ENCODE measurements at places on chromosomes 3 and 15.
A peak's percentile ranks its signal among the peaks of the same experiment; 100 is the strongest.

GRCh38 chr15:96336108-96336595 lies 5.7 kb downstream of the NR2F2 start:
- no peak for DNase-seq

DNA sequence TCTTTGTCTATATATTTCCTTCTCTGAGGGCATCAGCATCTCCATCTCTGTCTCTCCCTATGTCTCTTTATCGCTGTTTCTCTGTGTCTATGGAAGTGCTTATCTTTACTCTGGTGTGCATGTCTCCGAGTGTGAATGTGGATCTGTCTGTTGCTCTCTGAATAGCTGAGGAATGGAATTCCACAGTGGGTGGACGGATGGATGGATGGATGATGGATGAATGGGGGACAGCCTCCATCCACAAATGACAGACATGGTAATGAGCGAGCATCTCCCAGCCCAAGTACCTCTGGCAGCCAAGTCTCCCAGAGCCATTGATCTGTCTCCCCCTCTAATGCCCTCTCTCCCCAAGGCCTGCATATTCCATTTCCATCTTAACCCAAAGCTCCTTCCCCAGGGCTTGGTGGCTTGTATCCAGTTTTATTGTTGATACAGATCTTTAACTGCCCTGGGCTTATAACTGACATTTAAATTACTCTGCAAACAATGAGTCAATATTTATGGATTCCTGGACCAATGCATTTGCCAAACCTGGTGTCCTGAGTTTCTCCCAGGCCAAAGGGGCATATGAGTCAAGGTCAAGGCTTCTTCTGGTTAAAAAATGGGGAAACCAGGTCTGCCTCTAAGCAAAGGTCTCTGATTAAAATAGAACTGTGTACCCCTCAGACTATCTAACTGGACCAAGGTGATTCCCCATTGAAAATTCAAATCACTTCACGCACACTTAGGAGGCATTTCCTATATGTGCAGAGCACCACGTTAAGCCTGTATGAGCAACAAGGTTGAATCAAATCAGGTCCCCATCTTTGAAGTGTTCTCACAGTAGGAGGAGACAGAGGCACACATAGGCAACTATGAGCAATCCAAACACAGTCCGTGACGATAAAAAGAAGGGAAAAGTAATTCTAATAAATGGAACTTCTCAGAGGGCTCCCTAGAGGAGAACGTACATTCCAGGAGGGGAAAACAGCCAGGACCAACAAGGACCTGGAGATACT lies 109.9 kb downstream of the TLE3 start:
- no peak for DNase-seq

DNA sequence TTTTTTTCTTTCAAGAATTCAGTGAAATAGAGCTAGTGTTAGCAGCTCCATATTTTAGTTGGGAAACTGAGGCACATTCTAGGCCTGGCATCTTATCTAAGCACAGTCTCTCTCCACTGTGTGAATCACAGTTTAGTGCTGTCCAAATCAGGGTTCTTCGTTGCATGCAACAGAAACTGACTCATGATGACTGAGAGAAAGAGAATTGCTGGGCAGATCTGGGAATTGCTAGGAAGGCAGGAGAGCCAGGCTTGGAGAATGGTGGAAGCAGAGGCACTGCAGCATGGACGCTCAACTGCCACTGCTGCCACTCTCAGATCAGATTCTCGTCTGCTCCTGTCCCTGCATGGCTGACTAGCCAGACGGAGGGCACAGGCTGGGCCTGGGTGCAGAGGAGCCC lies 40.7 kb upstream of the CHST2 start:
- DNase-seq = no peak

DNA sequence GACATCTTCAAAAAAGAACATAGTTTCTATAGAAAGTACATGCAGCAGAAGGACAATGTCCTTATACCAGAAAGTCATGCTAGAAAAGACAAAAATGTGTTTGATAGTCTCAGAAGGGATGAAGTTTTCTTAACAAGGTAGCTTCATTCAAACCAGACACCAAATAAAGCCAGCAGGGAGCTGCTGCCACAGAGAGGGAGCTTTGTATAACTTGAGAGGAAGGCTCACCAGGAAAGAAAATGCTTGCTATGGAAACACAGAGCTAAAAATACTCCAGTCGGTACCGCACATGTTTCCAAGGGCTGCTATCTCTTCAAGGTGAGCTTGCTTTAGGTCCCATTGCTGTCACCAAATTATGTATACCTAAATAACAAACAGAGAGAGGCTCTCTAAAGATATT lies 1074.8 kb upstream of the ALCAM start:
- no peak for DNase-seq

GRCh38 chr3:89372456-89372855 lies 265.0 kb downstream of the EPHA3 start:
- DNase-seq = no peak

GRCh38 chr3:170089862-170090600 lies 52.2 kb downstream of the GPR160 start:
- no peak for DNase-seq

DNA sequence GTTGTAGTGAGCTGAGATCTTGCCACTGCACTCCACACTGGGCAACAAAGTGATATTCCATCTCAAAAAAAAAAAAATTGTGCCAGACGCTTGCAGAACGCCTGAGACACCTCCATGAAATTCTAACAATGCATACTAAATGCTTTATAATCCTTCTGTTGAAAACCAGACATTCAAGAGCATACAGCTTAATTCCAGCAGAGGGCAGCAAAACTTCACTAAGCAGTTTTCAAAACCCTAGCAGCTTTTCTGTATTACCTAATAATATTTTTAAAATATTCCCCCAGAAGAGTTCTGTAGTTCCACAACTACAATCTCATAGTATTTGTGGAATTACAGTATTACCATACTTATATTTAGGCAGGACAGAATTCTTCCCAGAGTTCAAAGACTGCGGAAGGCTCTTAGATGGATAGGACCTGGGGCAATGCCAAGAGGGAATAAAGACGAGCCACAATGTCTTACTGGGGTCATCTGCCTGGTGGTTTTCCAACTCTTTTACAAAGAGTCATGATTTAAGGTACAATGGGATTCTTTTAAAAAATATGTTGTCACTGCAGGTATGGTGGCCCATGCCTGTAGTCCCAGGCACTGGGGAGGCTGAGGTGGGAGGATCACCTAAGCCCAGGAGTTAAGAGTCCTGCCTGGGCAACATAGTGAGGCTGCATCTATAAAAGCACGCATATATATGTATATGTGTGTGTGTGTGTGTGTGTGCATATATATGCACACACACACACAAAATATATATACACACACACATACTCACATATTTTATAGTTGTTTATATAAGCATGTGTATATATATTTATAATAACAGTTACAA lies 19.6 kb upstream of the TASOR start:
- peak; percentile 20 for DNase-seq

DNA sequence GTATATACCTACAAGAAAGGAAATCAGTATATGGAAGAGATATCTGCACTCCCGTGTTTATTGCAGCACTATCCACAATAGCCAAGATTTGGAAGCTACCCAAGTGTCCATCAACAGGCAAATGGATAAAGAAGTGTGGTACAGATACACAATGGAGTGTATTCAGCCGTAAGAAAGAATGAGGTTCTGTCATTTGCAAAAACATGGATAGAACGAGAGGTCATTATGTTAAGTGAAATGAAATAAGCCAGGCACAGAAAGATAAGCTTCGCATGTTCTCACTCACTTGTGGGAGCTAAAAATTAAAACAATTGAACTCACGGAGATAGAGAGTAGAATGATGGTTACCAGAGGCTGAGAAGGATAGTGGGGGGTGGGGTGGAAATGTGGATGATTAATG lies 53.1 kb downstream of the FAM81A start:
- no peak for DNase-seq

DNA sequence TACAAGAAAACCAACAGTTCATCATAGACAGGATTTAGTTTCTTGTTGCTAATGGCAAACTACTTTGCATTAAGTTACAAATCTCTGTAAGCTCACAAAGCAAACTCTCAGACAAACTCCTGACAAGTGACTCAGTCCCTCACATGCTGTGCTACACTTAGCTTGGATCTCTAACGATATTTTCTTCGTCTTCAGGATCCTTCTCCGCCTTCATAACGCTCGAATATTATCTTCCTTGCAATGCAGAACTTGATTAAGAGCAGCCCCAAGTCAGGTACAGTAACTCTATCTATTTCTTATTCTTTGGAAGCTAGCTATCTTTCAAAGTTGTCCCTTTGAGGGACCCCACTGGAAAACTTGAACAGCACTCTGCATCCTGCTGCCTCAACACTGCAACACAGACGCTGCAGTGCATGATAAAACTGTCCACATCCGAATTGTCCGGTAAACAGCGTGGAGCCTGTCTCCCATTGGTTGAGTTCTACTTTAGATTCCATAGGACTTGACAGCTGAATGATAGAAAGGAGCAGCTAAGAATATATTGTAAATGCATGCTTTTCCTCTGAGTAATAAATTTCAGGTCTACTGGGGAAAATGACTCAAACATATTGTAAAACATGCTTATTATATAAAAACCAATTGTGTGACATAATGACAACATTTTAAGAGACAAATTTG lies 61.3 kb downstream of the UACA start:
- no peak for DNase-seq

GRCh38 chr3:117417411-117417810 lies 707.8 kb downstream of the TUSC7 start:
- DNase-seq = no peak

DNA sequence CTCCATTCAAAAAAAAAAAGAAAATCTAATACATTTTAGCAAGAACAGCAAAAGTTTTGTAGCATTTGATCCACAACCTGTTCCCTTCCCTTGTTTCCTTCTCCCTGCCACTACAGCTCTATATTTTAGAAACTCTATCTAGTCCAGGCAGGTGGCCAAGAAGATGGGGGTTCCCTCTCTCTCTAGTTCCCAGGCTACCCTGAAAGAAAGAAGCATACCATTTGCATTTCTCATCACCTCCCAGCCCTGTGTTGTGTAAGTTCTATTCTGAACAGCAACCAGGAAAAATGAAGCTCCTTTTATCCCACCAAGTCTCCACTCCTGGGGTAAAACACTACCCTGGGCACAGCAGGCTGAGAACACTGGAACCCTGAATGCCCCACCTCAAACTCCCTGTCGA lies 100.0 kb downstream of the PCCB start:
- no peak for DNase-seq

DNA sequence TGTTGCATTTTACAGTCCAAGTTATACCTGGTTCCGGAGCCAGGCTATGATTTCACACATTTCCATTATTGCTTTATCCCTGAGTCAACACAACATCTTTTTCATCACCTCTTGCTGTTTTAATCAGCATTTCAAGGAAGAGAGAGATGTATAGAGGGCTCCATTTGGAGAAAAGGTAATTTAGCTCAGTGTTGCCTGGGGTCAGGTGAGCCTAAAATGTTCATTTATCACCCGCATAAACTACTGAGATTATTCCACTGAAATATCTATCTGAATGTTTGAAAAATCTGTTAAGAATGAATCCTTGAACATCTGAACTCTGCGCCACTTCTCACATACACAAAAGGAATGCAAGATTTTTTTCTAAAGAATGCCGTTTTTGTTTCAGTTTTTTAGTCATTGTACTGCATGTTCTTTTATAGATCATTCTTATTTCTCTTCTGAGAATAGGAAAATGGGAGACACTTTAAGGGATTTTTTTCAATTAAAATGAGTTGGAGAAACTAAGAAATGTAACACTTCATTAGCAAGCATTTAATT lies 51.5 kb upstream of the AGTR1 start:
- DNase-seq = no peak

DNA sequence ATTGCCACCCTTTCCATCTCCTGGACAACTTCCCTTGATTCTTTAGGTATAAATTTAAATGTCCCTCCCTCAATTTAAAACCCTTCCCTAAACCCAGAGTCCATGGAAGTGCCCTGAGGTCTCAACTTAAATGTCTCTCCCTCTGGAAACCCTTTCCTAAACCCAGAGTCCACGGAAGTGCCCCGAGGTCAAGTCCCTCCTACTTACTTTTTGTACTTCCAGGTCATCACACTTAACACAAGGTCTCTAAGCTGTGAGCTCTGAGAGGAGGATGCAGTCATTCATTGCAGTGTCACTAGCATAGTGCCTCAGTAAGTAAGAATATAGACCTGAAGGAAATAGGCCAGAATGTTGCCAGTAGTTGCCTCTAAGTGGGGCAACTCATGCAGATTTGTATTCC lies 78.2 kb upstream of the BNC1 start:
- DNase-seq = no peak

DNA sequence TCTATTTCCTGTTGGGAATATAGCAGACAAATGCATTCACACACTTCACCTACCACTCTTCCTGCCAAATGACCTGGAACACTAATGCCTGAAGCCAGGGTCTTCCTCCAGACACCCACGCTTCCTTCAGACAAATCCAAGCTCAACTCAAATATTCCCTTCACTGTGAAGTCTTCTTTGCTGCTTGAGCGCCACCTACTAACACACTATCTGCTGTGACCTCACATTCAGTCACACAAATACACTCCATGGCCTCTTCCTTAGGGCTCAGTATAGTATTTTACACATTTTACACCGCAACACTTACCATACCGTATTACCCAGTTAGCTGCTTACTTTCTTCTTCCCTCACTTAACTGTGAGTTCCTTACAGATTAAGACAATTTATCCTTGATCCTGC lies 149.4 kb downstream of the SHOX2 start:
- DNase-seq = no peak

- DNase-seq = no peak
These were observed 313.1 kb downstream of the WDR72 start for GRCh38 chr15:53446376-53446775.

GRCh38 chr3:58868097-58868779 lies 181.6 kb downstream of the CFAP20DC start:
- no peak for DNase-seq

DNA sequence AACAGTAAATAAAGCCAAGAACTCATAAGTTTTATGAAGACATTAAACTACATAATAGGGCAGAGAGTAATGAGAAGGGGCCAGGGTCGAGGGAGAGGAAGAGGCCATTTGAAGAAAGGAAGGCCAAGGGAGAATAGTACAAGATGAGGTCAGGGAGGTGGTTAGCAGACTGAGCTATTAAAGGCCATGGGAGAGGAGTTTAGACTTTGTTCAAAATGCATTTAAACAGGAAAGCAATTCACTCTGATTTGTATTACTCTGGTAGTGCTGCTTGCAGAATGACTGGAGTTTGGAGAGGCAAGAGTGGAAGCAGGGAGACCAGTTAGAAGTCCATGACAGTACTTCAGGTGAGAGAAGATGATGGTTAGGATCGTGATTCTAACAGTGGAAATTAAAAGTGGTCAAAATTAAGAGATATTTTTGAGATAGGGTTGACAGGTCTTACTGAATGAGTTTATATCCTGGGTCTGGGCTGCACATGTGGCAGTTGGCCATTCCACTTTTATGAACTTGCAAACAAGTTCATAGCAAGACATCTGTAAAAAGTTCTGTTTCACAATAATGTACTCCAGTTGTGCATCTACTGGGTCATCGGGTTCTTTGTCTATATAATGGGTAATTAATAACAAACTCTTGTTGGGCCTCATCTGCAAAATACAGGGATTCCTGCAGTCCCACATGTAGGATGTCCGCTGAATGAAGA lies 16.3 kb downstream of the PPP2R3A start:
- no peak for DNase-seq

- no peak for DNase-seq
These were observed 219.7 kb downstream of the CD47 start for GRCh38 chr3:107870943-107871638.
